Astrocyte (in vitro differentiated cells and primary cell): ENCODE measurements at places on chromosomes 7 and 10. TPM values are rescaled to one million over a fixed set of nuclear protein-coding genes. Genes with fewer than 3 reads are reported as not detected.

DNA sequence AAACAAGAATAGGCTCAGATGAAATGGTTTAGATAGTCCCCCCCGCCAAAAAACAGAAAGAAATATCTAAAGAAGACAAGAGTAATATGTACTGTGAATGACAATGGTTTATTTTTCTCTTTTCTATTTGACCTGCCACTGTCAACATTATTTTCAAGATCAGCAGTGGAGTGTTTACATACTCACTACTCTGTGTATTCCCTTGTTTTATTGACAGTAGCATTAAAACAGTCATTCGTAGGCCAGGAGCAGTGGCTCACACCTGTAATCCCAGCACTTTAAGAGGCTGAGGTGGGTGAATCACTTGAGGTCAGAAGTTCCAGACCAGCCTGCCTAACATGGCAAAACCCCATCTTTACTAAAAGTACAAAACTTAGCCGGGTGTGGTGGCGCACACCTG is 245.3 kb upstream of the SLC26A5 start:
- H3K4me1 ChIP-seq: no peaks in the 10 kb centered on the region
- H3K4me3 ChIP-seq: no peak overlapping the region
- DNase-seq: no peak
- no peak overlapping the region for H3K27ac ChIP-seq
- no peaks in the 10 kb centered on the region for H3K27me3 ChIP-seq

- H3K4me1 ChIP-seq: peaks cover 40% of the 10 kb centered on the region
- H3K27ac ChIP-seq: peak overlapping the region; percentile 80
- H3K36me3 ChIP-seq: no peaks in the 10 kb centered on the region
- H3K4me3 ChIP-seq: no peak overlapping the region
- peak; percentile 53 for DNase-seq
Measured at GRCh38 chr10:24448351-24448999, 239.5 kb downstream of the KIAA1217 start.

DNA sequence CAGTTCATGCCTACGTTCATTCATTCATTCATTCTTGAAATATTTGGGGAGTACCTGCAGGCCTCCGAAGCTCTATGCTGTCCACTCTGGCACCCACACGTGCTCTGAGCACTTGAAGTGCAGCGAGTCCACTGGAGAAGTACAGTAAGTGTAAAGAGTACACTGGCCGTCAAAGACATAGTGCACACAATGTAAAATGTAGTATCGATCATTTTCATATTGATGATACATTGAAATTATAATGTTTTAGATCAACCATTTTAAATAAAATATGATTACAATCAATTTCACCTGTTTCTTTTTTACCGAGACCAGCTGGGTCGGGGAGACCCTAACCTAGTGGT is 37.0 kb upstream of the PURB start:
- no peak overlapping the region for H3K27ac ChIP-seq
- no peaks in the 10 kb centered on the region for H3K36me3 ChIP-seq
- H3K4me1 ChIP-seq: no peaks in the 10 kb centered on the region
- no peak for DNase-seq

DNA sequence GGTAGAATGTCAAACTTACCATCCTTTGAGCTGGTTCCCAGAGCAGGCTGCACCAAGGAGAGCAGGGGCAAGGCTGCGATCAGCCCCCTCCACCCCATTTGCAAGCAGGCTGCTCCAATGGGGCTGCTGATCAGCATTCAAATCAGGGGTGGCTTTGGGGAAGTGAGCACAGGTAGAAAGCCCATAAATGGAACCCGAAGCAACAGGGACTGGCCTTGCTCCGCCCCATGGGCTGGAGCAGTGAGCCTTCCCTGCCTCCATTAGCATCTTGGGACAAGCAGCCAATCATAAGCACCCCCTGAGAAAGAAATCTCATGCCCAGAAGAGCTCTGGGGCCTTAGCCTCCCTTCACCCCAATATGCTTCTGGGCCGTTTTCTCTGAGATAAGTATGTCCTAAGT is 4.0 kb upstream of the PKD1L1 start:
- H3K4me3 ChIP-seq: no peak overlapping the region
- no peaks in the 10 kb centered on the region for H3K27me3 ChIP-seq
- peaks cover 13% of the 10 kb centered on the region for H3K4me1 ChIP-seq
- H3K27ac ChIP-seq: no peak overlapping the region
- H3K36me3 ChIP-seq: no peaks in the 10 kb centered on the region

Gene FLNC
- total RNA-seq: 308 and 364 TPM in 2 replicates

Gene LIPK
- total RNA-seq: not detected in 2 replicates

Gene CRHR2
- not detected in 2 replicates for total RNA-seq

Gene MARVELD1
- 69.7 and 79.2 TPM in 2 replicates for total RNA-seq
